ENCODE measurements at places on chromosomes 2 and 18. TPM values are rescaled to one million over a fixed set of nuclear protein-coding genes. Genes with fewer than 3 reads are reported as not detected.
A peak's percentile ranks its signal among the peaks of the same experiment; 100 is the strongest.

TUBA3E gene
- not detected for total RNA-seq

L3MBTL4 gene
- total RNA-seq: not detected

GRCh38 chr2:95300450-95300849, 3.3 kb downstream of the KCNIP3 start:
- DNase-seq: peak; percentile 18

DNA sequence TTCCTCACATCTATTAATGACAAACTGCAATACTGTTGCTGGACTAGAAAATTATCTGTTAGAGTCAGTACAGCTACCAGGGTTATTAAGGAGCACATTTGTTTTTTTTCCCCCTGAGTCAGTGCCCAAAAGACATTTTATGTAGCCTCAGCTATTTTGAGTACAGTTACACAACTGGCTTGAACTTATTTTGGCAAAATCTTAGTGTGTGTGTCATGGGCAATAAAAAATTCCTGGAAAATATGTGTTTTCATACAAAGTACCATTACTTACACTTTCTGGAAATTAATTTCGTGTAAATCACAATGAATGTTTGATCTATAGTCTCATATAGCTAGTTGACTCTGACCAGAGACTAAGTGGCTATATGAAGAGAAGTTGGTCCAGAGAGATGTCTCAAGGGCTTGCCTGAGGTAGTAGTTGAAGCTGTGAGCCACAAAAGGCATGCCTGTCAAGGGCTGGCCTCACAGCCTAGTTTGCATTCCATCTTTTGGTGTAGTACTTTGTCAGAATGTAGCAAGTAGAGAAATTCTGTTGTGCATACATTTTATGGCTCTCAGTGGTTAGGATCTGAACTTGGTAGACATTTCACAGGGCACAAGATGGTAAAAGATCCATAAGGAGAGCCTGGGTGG, 283.4 kb downstream of the MTX2 start:
- no peak for DNase-seq

DNA sequence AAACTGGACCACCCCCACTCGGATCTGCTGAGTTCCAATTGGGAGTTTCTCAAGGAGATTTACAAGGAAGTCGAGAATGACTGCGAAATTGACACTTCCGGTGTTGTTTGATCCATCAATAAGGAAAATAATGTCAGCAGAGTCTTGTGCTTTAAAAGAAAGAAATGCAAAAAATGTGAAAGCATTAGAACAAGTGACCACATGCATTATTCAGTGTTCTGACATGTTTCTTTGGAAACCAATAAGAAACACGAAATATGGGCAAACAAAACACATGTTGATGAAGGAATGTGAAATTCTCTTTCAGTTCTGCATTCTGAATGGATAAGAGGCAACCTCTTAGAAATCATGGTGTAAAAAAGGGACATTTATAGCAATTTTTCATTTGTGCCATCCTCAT, 25.9 kb downstream of the COL6A3 start:
- DNase-seq: no peak

EDAR gene
- not detected for total RNA-seq

- DNase-seq: no peak
Measured at GRCh38 chr18:32610176-32610575, 139.5 kb upstream of the GAREM1 start.

C2orf80 gene
- not detected for total RNA-seq

CNRIP1 gene
- 11.4 TPM for total RNA-seq

DNA sequence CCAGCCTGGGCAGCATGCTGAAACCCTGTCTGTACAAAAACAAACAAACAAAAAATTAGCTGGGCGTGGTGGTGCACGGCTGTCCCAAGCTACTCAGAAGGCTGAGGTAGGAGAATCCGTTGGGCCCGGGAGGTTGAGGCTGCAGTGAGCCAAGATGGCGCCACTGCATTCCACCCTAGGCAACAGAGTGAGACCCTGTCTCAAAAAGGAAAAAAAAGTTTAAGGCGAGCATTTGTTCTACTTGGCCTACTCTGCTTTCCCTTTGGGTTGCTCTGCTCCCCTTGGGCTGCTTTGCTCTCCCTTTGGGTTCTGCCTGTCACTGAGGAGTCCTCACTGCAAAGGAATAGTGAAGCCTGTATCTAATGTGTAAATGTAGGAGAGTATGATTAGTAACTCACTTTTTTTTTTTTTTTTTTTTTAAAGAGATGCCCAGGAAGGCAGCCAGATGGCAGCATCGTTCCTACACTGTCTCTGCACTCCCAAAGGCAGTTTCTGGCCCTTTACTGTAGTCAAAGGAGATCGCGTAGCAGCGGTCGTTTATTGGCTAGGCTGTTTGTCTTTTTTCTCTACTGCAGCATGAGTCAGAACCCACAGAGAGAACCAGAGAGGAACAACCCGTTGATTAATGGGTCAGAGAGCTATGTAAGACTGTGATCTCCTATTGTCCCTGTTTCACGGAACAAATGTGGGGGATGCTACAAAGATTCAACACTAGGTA, 118.3 kb upstream of the CWC22 start:
- peak; percentile 98 for DNase-seq

DNA sequence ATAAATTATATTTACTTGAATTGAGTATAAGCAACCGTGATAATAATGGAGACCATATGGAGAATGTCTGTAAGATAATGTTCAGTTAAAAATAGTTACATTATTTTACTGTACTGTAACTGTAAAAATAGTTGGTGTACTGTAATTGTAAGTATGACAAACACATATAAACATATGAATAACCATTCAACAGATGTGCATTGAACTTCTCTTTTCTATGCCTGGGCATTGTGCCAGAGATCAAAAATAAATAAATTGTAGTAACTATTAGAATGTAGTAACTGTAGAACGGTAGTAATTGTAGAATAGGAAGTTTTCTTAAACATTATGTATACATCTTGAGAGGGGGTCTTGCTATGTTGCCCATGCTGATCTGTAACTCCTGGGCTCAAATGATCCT, 287.4 kb upstream of the EPAS1 start:
- DNase-seq: no peak

DNA sequence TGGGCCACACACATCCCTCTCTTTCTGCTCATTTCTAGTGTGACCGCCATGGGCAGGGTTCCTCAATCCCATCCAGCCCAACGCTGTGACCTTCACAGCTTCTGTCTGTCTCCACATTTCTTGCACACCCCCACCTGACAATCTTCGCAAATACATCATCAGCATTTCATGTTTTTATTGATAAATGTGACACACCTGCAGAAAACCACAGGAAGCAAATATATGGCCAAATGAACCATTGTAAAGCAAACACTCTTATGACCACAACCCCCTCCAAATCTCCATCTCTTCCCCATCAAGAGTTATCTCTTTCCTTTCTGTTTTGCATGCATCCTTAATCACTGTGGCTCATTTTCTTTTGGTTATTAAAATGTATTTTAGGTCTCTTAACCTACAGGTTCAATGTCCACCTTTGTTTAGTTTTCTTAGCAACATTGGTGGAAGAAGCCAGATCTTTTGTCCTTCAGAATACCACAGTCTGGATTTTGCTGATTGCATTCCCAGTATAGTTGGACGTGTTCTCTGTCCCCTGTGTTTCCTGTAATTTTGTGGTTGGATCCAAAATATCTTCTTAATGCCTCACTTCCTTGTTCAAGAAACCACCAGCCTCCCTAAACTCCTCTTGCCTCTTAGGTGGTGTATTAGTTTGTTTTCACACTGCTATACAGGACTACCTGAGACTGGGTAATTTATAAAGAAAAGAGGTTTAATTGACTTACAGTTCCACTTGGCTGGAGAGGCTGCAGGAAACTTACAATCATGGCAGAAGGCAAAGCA, 9.8 kb upstream of the NCK2 start:
- DNase-seq: peak; percentile 83

DNA sequence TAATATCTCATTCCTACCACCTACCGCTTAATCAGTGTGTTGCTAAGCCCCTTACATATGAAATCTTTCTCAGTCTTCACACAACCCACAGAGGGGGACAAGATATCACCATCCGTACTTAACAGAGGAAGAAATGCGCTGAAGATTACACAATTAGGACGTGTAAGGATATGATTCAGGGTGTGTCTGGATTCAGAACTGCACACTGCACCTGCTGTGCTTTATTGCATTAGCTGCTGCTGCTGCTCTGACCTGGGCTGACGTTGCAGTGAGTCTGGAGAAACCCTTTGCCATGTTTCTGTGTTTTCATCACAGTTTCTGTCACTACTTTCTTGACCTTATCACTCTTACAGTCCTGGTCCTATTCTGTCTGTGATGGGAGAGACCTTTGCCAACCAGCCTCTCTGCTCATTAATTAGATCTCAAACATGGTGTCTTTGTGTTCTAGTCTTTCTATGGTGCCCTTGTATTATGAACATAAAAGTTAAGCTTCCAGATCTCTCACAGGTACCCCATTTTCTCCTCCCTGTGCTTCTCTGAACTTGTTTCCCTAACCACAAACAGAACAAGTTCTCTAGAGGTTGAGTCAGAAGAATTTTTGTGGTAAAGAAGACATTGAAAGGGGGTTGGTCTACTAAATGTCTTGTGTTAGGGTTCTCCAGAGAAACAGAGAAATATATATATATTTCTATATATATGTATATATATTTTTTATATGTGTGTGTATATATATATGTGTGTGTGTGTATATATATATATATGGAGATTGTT, 92.9 kb upstream of the CYP1B1 start:
- DNase-seq: peak; percentile 49

DNA sequence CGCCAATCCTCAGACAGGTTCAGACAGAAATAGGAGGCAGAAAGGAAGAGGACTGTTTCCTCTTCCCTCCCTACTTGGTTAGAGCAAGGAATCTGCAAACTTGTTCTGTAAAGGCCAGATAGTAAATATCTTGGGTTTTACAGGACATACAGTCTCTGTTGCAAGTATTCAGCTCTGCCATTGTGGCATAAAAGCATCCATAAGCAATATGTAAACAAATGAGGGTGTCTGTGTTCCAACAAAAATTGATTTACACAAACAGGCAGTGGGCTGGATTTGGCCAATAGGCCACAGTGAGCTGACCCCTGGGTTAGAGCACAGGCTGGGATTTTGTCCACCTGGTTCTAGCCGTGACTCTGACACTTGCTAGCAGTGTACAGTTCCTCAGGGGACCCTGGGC, 89.4 kb downstream of the NRP2 start:
- no peak for DNase-seq

- DNase-seq: no peak
Measured at GRCh38 chr2:6564326-6564725, 301.4 kb downstream of the CMPK2 start.

RNU2-63P gene
- total RNA-seq: not detected

GRCh38 chr2:189982780-189983394, 79.6 kb downstream of the MSTN start:
- peak; percentile 10 for DNase-seq

DNA sequence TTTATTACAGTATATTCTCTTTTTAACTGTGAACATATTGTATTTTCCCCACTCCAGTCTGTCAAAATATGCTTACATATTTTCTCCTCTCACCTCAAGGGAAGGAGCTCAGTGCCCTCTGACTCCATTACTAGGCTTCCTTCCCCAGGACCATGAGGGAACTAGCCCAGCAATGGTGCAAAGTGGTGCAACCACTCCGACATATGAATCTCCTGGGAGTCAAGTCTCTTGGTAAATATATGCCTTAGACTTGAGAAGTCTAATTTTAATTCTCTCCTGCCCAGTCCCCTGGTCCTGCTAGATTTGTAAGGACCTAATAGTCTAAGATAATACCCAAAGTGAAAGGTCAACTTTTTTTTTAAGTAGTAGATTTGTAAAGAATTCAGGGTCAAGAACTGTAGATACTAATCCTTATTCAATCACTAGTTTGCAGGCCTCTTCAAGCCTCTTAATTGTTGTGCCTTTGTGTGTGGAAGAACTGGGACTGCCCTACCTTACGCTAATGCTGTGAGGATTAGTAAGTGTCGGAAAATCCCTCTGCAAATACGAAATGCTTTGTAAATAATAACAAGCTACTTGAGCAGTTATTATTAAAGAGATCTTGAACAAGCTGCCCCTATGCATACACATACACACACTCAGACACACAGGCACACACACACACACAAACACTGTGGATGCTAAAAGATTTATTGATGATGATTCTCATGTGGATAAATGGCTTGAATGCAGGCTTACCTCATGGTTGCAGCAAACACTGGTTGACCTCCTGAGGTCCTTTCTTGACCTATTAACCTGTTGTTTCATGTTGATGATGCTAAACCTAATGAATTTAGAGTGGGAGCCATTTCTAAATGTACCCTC, 251.2 kb upstream of the PARD3B start:
- DNase-seq: no peak

DNA sequence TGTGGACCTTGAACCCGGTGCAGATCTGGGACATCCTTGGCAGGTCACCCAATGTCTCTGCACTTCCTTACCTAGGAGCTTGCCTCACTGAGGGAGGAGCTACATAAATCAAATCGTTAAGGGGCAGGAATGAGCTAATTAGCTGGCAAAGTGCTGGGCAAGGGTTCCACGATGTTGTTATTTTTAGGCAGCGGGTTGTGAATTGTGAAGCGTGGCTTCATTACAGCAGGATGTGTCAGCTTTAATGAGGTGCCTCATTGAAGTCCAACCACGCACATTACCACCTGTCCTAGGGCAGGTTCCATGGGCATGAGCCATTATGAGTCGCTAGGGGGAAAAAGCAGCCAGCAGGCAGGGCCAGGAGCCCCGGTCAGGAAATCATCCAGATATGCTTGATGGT, 127.0 kb upstream of the AGAP1 start:
- DNase-seq: no peak

VIT gene
- 3.4 TPM for total RNA-seq

ARHGEF33 gene
- 0.09 TPM for total RNA-seq

KCNS3 gene
- 4.4 TPM for total RNA-seq

LRRC30 gene
- total RNA-seq: not detected

MCFD2 gene
- total RNA-seq: 213 TPM

DNA sequence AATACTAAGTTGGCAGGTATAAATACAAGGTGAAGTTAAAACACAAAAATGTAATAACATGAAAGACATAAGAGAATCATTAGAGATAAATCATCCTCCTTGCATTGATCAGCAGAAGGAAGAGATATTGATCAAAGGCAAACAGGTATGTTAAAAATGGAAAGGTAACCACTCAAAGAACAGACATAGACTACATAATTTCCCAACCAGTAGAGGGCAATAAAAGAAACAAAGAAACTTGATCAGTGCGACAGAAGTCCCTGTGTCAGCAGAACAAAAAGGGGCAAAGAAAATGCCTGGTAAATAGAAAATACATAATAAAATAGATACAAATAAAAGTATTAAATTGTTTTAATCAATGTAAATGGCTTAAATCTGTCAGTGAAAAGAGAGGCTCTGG, 53.6 kb downstream of the FAM228A start:
- DNase-seq: no peak

- no peak for DNase-seq
Measured at GRCh38 chr2:238939074-238939473, 91.2 kb downstream of the TWIST2 start.

IL37 gene
- not detected for total RNA-seq

GRCh38 chr2:57558312-57558711, 488.3 kb upstream of the VRK2 start:
- DNase-seq: no peak

- DNase-seq: peak; percentile 52
Measured at GRCh38 chr18:46148810-46149209, 44.6 kb downstream of the HAUS1 start.

DNA sequence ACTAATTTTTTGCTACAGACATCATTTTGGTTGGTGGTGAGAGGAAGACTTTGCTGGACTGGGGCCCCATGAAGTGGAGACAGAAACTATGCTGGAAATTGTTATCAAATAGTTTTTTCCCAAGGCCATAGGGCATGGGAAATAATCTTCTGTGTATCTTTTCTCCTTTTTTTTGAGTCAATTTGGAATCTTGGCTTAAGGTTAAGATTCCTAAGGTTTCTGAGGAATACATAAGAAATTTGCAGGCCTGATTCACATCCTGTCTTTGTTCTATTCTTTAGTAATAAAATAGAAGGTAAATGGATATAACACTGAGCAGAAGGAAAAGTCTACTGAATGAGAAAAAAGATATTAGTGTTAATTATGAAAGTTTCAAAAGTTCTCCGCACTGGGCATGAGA, 16.6 kb downstream of the SMC6 start:
- DNase-seq: no peak

Measured in A172 (cell line).